HS-27A (cell line): ENCODE measurements at places on chromosomes 4 and X.

GRCh38 chr4:186812592-186812991, 88.9 kb upstream of the FAT1 start:
- no peak for DNase-seq

DNA sequence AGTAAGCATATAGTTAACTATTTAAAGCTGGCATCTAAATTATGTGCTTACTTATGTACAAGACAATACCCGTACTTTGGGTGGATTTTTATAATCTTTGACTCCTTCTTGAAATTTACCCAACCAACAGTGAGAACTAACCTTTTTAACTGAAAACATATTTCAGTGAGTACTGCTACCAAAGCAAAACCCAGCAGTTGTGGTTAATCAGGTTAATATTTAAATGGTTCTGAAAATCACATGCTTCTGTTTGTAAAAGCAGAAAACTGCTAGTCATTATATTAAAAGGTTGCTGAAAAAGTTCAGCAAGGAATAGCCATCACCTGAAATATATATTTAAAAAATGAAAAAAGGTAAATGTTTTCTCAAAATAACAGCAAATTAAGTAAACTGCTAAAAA, 20.0 kb downstream of the UBE2D3 start:
- DNase-seq, result no peak

DNA sequence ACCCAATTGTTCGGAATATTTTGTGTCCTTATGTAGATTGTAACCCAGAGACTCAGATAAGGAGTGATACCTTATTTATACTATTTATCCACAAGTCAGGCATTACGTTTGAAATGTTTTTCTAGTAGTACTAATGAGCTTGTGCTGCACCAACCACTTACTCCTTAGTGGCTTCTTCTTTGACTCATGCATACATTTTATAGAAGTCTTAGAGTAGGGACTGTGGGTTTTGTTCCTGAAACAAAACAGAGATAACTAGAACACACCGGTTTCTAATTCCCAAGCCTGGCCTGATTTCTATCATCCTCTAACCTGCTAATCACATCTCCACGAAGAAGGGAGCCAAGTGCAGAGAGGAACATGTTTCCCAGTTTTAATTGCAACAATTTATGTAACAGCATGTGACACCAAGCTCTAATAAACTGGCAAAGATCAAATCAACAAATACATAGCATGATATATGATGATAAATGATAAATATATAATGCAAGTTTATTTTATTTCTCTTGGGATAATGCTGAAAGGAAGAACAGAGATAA, 32.3 kb downstream of the MGARP start:
- no peak for DNase-seq

DNA sequence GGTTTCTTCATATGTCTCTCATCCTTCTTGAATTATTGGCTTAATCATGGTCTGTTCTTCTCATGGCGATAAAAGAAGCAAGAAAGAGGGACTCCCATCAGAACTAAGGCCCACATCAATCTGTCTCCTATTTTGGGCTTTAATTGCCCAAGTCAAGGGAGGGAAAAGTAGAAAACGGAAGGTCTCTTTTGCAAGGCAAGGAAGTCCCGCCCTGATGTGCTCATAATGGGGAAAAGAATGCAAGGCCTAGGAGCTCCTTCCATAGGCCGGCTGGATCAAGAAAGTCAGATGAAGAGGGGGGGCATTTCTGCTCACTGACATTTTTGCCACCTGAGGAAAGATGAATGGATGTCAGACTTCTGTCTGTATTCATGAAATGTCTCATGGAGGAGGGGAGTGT, 127.7 kb upstream of the RPS6KA3 start:
- no peak for DNase-seq

DNA sequence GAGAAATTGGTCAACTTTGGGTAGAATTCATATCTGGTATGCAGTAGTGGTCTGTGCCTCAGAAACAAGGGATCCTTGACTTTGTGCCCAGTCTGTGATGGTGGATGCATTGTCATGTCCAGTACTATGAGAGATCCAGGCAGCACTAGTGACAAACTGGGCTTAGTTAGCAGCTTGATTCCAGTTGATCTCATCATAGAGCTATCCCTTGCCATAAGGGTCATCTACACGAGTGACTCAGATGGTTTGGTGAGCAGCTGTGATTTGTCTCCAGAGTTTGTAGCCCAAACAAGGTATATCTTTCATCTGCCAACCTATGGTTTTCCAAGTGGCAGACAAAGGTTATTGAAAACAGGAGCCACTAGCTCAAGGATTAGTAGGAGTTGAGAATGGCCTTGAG, 298.8 kb downstream of the GBA3 start:
- no peak for DNase-seq

DNA sequence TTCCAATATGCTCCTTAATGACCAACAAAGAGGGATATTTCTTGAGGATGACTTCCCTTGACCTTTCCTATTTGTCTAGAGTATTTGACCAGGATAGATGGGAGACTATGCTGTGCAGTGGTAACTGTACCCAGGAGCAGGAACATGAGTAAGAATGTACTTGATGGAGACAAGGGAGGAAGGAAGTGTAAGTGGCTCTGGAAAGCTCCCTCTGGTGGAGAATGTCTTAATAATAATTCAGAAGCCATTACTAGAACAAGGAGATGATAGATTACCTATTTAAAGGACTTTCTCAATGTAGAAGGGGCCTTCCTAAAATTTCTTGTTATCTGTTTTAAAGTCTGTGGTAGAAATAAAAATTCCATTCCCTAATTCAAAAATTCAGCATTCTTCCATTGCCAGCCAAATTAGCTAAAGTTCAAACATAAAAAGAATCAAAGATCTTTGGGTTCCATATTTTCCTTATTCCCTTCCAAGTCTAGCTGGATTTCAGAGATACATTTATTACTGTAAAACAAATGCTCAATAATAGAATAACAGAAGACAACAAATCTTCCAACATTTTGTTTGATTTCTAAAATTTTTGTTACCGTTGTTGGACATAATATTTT, 83.8 kb downstream of the GRID2 start:
- DNase-seq, result no peak

DNA sequence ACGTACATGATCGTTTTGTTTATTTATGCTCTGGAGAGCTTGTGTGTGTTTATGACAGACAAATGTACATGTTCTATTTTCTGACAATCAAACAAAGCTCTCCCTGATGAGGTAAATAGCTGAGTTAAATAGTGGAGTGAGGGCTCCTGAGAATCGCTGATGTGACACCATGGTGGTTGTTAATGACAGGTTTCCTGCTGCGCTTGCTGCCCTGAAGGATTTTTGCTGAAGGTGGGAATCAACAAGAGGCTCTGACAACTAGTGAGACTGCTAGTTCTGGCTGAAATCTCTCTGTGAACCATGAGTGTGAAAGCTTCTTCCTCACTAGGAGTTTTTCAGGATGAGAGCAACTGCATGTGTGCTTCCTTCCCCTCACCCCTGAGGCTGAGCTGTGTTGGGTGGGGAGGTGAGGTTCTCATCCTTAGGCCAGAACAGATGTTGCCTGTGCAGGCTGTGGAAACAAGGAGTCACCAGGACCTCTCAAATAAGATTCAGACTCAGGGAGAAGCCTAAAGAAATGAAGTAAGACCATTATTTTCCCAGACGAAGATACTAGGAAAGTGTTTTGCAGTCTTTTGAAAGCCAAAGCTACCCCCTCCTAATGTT, 173.4 kb upstream of the JADE1 start:
- DNase-seq, result no peak

DNA sequence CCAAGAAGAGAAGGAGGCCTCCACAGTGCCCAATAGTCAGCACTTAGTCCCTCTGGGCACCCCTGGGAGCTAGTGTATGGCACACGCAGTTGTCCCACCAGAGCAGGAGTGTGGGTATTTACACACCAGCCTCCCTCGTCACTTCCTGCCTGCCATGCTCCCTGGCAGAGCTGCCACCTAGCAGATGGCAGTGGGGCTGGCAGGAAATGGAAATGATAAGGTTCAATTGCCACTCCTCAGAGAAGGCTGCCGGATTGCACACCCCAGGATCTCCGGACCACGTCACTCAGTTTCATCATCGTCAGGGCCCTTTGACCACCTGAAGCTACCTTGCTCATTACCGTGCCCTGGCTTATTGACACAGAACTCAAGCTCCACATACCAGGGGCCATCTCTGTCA, 173.3 kb upstream of the PSAPL1 start:
- DNase-seq, result no peak

GRCh38 chr4:59597536-59598329, 1602.4 kb upstream of the ADGRL3 start:
- DNase-seq, result no peak

DNA sequence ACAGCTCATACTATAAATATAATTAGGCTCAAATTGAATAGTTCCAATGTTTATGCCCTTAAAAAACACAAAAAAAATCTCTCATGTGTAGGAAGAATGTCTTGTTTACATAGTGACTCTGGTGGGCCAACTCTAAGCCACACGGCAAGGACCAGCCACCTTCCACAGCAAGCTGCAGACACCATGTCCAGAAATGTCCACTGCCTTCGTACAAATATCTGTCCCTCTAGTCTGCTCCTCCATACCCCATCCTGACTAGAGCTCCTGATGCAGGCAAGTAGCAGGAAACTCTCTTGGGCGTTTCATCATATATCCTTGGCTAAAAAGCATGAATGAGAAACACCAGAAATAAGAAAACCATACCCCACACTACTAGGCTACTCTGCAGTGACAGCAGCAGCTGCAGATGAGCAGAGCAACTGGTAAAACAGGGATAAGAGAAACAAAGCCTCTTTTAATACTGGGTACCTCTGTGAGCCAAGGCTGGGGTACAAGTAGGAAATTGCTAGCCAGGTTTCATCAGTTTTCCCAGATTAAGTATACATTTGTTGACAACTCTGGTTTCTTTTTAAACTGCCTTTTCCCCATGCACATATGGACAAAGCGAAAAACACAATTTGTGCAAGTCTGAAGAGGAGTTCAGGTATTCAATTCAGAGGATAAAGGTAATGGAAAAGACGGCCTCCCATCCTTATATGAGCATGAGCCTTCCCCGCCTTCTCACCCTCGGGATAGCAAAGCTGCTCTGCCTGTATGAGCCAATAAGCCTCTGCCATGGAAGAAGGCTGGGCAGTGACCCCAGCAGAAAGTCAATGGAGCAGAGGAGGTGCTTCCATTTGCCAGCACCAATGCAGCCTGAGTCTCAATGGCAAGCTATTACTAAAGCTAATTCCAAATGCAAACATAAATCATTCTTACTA, 245.4 kb downstream of the DCLK2 start:
- no peak for DNase-seq

- DNase-seq, result no peak
Observed at GRCh38 chr4:109645874-109646710, 57.2 kb downstream of the CASP6 start.

GRCh38 chr4:36549992-36550391, 268.6 kb downstream of the DTHD1 start:
- no peak for DNase-seq

- DNase-seq, result no peak
Observed at GRCh38 chr4:7815981-7816380, 123.7 kb downstream of the AFAP1 start.

- DNase-seq, result no peak
Observed at GRCh38 chr4:118997601-118998000, 108.9 kb downstream of the SYNPO2 start.

GRCh38 chrX:104137496-104137895, 19.3 kb downstream of the SLC25A53 start:
- no peak for DNase-seq

- DNase-seq, result no peak
Observed at GRCh38 chrX:136380010-136380769, 79.4 kb downstream of the ADGRG4 start.

DNA sequence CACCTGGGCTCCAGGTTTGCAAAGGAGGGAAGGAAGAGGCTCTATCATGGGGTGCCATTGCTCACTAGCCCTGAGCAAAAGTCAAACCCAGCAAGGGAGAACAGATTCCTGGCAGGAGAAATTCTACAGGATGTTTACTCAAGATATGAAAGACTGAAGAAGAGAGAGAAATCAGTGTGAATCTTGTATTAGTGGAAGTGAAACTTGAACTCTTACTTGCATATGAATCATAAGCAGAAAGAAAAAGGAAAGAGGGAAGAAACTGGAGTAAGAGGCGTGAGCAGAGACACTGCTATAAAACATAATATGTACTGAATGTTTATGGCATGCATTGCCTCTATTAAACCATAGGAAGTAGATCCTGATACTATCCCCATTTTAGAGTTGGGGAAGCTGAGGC, 60.9 kb downstream of the C4orf46 start:
- DNase-seq, result no peak

DNA sequence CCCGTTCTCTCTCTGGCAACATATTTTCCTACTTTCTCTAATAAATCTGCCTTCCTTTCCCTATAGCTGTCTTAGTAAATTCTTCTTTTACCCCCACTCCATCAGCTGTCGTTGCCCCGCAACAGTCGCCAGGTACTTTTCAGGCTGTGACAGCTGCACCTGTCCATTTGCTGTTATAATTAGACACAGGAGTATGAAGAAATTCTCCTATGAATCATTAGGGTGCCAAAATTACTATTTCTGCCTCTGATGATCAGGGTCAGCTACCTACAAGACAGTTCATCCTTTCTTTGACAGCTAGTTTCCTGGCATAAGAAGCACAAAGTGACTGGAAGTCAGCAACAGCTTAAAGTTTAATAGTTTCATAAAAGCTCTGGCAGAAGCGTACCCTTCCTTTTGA, 19.5 kb upstream of the GALNTL6 start:
- no peak for DNase-seq

DNA sequence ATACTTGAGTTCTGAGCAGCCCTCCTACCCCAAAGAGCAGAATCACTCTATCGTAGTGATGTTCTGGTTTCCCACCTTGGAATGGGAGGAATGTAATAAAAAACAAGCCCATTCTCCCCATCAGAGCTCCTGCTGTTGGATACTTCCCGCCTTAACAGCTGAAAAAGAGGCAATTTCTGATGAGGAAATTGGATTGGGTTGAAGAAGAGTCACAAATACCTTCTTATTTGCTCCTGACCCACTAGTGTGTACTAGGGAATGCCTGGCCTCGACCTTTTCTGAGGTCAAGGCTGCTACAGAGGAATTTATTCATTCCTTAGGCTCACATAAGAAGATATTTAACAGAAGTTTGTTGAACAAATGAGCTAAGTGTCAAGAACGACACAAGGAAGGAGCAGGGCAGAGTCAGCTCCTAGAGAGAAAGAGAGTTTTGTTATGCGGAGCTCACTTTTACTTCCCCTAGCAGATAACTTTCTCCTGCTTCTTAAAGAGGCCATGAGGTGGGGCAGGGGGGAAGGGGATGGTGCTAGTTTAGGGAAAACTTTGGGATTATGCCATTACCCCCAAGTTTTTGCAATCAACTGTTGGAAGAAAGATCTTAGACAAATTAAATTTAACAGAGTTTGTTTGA, 273.8 kb upstream of the CLNK start:
- DNase-seq, result no peak

DNA sequence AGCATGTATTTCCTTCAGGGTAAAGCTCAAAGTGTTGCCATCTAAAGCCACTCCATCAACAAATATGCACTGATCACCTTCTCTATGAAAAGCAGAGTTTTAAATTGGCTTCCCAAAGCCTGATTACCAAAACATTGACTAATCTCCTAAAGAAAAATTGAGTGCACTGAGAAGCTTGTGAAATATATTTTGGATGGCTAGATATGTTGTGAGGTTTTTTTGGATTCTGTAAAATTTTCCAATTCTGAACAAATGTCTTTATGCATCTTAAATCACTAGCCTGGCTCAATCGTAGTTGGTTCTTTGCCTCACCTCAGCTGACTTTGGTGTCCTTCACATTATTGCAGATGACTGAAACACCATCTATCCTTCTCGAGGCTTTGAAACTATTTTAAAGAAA, 14.9 kb upstream of the EXOSC9 start:
- no peak for DNase-seq
